ENCODE measurements at places on chromosomes 4 and X.

DNA sequence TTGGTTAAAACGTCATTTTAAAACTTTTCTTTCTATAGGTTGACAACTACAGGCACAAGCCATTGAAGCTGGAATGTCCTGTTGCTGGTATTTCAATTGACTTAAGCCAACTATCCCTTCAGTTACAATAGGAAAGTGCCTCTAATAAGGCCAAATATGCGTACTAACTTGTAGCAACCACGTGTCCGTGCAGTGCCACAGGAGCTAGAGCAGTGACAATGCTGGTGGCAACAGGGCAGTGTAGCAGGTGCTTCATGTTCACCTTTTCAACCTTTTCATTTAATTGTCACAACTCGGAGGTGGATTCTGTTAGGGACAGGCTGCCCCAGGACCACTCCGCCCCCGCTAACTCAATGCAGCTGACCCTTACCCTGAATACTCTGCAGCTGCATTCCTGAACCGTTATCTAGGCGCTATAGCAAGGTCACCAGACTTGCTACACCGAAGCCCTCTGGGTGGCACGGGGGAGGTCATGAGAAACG, 37.7 kb downstream of the ERVMER34-1 start:
- no peak for DNase-seq

DNA sequence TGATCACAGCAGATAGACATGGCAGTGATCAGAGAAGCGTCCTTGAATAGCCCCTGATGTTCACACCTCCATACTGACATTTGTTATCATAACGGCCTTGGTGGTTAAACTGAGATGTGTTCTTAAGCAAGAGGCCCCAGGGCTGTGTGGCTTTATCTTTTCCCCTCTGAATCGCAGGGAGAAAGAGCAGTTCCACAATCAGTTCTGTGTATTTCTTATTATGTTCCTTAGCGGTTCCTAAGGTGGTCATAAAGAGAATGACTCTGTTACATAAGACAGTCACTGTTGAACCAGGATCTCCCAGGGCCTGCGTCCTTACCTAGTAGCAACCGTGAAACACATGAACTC, 52.8 kb upstream of the CBR4 start:
- no peak for DNase-seq

- DNase-seq, result no peak
These were observed 18.1 kb downstream of the SMIM31 start for GRCh38 chr4:164772076-164772475.

DNA sequence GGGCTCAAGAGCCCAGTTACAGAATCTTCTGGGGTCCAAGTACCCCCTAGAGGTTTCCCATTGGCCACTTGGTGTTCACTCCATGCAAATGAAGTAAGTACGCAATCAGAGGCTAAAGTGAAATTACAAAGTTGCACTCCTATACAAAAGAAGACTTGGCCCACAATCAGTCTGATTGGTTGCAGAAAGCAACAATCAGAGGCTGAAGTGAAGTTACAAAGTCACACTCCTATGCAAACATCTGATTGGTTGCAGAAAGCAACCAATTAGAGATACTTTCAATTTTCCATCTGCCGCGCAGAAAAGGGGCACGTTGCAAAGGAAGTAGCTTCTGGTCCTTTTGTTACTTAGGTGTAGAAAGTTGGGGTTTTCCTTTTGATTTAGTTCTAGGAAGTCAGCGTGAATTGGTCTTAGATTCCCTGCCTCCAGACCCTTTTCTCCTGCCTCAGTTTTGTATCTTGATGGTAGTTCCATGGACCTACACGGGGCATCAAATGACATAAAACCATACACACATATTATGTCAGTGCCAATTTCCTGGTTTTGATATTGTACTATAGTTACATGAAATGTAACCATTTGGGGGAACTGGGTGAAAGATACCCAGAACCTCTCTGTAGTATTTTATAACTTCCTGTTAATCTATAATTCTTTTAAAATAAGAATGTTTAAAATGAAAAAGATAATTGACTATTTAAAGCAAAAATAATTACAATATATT, 12.4 kb upstream of the PIN4 start:
- peak; percentile 13 for DNase-seq

- no peak for DNase-seq
These were observed 155.5 kb downstream of the PDGFRA start for GRCh38 chr4:54384563-54384962.

DNA sequence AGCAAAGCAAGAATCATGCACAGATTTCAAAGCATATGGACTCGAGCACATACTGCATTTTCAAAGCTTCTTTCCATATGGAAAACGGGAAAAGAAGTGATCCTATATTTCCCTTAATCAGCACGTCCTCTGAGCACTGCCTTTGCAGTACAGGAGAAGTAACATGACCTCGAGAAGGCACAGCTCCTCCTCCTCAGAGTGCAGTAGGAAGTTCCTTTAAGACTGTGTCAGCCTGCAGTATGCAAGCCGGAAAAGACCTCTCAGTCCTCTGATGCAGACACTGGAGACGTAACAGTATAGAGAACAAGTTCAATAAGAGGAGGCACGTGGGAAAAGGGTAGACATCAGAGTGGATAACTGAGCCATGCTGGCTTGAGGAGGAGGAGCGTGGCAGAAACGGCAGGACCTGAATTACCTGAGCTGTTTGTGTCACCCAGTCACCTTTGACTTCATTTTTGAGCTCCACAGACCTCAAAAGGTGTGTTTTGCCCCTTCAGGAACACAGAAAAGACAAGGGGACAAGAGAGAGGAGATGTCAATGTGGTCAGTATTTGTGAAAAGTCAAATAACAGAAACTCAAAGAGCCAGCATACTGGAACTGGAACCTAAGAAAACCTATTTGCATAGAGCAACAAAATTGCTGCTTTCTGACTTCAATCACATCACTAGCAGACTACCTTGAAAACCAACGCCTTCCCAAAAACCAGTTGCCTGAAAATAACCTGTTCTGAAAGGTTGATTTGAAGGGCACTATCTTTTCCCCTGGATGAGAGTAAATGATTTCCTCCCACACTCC, 20.8 kb downstream of the IRF2 start:
- DNase-seq, result peak; percentile 35

GRCh38 chr4:102780476-102781144, 19.8 kb upstream of the MANBA start:
- no peak for DNase-seq

- DNase-seq, result no peak
These were observed 57.3 kb upstream of the FGF16 start for GRCh38 chrX:77389891-77390290.

- peak; percentile 44 for DNase-seq
These were observed 54.5 kb upstream of the C1QTNF7 start for GRCh38 chr4:15373363-15373762.

DNA sequence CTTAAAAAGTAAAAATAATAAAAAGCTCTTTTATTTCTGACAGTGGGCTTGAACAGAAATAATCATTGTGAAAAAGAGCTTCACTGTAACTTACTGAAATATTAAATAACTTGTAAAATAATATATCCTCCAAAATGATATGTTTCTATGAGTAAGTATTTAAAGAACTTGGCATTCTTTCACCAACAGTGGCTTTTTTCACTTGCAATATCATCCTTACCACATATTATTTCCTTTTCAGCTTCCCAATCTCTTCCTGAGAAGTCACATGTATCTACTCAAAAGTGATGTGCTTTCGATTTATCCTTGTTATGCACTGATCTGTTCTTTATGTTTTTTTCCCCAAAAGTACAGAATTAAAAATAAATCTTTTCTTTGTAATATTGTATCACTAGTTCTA, 2.2 kb upstream of the PCDH18 start:
- DNase-seq, result no peak

GRCh38 chrX:118720058-118720707, 7.2 kb upstream of the IL13RA1 start:
- DNase-seq, result no peak

DNA sequence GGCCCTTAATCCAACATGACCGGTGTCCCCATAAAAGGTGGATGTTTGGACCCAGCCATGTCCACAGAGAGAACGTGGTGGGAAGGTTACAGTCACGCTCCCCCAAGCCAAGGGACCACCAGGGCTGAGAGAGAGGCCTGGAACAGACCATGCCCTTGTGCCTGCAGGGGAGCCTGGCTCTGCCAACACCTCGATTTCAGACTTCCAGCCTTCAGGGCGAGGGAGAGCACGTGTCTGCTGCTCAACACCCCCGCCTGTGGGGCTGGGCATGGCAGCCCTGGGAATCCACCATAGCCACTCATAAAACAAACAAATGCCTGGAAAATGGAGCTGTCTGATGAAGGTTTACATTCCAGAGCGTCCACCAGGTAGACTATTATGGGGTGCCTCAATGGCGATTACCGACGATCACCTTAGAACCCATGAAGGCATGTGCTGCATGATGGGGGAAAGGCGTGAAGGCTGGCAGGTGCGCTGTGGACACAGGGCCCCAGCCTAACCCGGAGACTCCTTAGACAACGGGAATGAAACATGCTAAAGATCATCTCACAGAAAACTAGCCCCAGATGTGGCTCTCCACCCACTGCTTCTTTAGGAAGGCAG, 42.3 kb upstream of the HMX1 start:
- no peak for DNase-seq

- no peak for DNase-seq
These were observed 15.9 kb upstream of the CCDC149 start for GRCh38 chr4:24928708-24929107.

DNA sequence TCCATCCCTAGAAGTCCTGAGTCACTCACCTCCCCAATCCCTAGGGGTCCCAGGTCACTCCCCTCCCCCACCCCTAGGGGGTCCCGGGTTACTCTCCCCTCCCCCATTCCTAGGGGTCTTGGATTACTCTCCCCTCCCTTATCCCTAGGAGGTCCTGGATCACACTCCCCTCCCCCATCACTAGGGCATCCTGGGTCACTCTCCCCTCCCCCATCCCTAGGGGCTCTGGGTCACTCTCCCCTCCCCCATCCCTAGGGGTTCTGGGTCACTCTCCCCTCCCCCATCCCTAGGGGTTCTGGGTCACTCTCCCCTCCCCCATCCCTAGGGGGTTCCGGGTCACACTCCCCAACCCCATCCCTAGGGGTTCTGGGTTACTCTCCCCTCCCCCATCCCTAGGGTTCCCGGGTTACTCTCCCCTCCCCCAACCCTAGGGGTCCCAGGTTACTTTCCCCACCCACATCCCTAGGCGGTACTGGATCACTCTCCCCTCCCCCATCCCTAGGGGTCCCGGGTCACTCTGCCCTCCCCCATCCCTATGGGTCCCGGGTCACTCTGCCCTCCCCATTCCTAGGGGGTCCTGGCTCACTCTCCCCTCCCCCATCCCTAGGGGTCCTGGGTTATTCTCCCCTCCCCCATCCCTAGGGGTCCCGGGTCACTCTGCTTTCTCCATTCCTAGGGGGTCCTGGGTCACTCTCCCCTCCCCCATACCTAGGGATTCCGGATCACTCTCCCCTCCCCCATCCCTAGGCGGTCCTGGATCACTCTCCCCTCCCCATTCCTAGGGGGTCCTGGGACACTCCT, 2.1 kb downstream of the ASMTL start:
- DNase-seq, result no peak

DNA sequence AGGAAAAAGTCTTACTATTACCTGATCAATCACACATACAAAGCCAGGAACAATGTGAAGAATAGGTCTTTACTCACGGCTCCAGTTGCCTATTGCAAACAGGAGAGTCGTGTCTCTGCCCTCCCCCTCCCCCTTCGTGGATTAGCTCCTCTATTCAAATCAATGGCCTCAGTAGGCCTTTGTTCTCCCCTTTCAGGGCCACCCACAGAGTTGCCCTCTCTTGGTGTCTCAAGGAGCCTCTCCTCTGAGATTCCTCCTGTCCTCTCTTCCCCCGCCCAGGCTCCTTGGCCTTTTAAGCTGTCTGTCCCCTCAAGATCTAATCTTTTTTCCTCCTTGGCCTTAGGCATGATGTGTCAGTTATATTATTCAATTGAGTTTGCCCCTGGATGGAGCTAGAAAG, 107.2 kb upstream of the NALF2 start:
- DNase-seq, result no peak

DNA sequence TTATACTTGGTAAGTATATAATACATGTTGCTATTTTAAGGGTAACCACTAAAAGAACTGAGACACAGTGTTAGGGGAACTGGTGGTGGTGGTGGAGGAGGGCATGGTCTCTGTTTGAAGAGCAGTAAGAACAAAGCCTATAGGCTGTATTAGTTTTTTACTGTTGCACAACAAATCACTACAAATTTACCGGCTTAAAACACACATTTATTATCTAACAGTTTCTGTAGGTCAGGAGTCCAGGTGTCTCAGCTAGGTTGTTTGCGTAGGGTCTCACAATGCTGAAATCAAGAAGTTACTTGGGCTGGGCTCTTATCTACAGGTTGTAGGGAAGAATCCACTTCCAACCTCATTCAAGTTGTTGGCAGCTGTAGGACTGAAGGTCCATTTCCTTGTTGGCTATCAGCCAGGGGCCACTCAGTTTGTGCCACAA, 52.6 kb downstream of the CASK start:
- DNase-seq, result no peak

- no peak for DNase-seq
These were observed 552.7 kb downstream of the ZNF674 start for GRCh38 chrX:45992402-45993123.

GRCh38 chr4:88765729-88766128, 68.1 kb upstream of the NAP1L5 start:
- no peak for DNase-seq

All from T-helper 2 cell (primary cell).